ENCODE measurements at places on chromosomes 3 and 15. TPM values are rescaled to one million over a fixed set of nuclear protein-coding genes. Genes with fewer than 3 reads are reported as not detected.

TAGLN3 gene
- 2.3 TPM for polyA plus RNA-seq

UCN2 gene
- 0.37 TPM for polyA plus RNA-seq

GRCh38 chr3:14429237-14429636 lies 26.8 kb downstream of the SLC6A6 start:
- DNase-seq, result no peak

DNA sequence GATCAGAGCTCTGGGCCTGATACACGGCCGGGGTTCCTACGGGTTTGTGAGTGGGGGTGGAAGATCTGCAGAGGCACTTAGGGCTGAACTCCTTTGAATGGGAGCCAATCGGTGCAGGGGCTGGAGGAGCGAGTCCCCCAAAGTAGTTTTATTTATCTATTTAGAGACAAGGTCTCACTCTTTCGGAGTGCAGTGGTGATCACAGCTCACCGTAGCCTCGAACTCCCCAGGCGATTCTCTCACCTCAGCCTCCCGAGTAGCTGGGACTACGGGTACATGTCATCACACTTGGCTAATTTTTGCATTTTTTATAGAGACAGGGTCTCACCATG lies 1.6 kb upstream of the CELSR3 start:
- no peak for DNase-seq

CTDSPL gene
- polyA plus RNA-seq, result 102 TPM

DNA sequence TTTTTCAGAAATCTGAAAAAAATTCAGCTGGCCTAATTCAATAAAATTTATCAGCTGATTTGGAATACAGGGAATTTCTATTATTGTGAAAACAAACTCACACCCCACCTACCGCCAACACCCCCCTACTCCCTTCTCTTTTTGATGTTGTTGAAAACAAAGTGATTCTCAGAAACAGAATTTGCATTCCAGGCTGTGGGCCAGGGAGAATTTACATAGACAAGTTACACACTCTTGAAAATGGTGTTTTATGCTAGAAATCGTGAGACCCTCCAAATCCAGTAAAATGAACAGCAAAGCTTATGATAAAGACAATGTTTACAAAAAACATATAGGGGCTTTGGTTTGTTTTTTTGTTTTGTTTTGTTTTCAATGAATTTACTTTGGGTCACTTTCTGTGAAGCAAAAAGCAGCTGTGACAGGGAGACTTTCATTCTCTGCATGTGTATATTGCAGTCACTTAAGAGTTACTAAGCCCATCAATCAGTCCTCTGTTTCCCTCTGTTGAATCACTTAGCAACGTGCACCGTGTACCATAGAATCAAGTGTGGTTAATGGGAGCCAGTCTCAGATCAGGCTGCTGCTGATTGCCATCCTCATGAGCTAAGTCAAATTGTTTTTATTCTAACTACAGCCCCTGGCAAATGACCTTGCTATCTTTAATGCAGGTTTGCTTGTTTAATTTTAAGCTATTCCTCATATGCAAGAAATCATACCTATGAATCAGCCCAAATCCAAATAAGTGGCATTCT lies 159.8 kb downstream of the ALCAM start:
- no peak for DNase-seq

GRCh38 chr3:110895054-110895453 lies 176.6 kb upstream of the NECTIN3 start:
- no peak for DNase-seq

- no peak for DNase-seq
Measured at GRCh38 chr15:27249760-27250109, 278.8 kb downstream of the GABRG3 start.

GRCh38 chr15:80895965-80896364 lies 93.7 kb downstream of the MESD start:
- DNase-seq, result no peak

ITGB5 gene
- polyA plus RNA-seq, result 85.0 TPM

DNA sequence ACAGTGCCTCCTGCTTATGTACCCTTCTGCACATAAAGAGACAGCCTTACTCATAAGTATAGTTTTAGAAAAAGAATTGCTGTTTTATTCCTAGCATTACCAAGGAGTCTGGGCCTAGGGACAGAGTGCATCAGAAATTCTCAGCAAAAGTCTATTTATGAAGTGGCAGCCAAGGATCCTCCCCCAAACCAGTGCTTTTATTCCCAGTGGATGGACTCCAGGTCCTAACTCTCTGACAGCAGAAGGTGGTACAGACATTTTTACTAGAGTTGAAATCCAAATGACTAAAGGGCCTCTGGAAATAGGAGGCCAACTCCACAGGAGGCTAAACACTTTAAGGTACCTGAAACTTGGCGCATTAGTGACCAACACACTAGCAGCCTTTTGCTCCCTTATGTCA lies 407.2 kb upstream of the TPRG1 start:
- no peak for DNase-seq

GRCh38 chr3:184380627-184381260 lies 890 bp downstream of the CHRD start:
- DNase-seq, result no peak

GRCh38 chr15:80503319-80503952 lies 99.3 kb downstream of the ARNT2 start:
- DNase-seq, result peak; percentile 40

ADAMTS7 gene
- 21.4 TPM for polyA plus RNA-seq

SYNPR gene
- not detected for polyA plus RNA-seq

- no peak for DNase-seq
Measured at GRCh38 chr3:88467191-88467590, 317.4 kb downstream of the C3orf38 start.

DNA sequence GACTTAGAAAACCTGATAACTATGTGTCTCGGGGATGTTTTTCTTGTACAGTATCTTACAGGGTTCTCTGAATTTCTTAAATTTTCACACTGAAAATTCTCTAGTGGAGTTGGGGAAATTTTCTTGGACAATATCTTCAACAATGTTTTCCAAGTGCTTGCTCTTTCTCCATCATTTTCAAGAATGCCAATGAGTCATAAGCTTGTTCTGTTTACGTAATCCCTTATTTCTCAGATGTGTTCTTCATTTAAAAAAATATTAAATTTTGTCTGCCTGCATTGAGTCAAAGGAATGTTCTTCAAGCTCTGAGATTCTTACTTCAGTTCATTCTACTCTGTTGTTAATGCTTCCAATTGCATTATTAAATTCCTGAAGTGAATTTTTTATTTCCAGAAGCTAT lies 21.9 kb upstream of the PLSCR2 start:
- no peak for DNase-seq

DNA sequence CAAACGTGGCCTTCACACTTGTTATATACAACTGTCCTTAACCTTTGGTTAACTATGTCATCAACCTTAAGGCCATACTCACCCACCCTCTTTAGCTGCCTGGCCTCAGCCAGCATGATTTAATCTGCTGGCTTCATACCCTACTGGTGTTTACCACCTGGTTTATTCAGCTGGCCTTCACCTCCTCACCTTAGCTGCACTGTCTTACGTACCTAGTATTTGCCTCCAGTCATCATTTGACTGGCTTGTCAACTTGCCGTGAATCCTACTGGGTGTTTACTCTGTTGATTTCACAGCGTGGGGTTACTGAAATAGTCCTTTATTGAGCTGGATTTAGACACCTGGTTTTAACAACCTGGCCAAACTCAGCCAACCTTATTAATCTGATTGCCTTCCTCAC lies 102.8 kb downstream of the IL12A start:
- no peak for DNase-seq

- DNase-seq, result no peak
Measured at GRCh38 chr3:111418391-111418790, 123.6 kb upstream of the CD96 start.

PLCB2 gene
- polyA plus RNA-seq, result 10.8 TPM

GRCh38 chr3:106183762-106184391 lies 315.1 kb upstream of the CBLB start:
- no peak for DNase-seq

DNA sequence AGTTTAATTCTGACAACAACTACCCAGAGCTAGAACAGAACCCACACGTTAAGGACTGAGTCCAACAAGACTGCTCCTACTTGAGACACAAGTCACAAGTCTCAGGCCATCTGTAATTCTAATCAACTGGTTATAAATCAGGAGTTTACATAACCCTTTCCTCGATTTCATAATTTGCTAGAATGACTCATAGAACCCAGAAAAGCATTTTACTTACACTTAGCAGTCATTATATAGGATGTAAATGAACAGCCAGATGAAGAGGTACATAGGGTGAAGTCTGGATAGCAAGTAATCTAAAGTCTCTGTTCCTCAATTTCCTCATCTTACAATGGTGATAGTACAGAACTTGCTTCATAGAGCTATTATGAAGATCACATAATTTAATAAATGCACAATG lies 1018.2 kb downstream of the DIPK2A start:
- no peak for DNase-seq

VEPH1 gene
- polyA plus RNA-seq, result 56.0 TPM

DNA sequence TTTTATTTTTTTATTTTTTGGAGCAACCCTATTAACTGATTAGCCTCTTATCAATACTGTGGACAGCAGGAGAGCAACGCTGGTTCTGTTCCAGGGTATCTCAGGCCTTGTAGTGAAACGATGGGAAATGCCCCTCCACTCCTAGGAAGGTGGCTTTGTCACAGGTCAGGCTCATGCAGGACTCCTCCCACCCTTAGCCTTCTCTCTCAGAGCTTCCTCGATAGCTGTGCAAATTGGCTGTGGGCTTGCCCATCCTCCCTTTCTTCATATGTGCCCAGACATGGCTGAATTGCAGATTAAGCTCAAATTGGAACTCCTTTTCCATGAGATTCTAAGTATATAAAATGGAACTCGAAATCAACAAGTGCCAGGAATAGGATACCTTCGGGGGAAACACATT lies 38.5 kb downstream of the TMEM41A start:
- DNase-seq, result no peak

C3orf49 gene
- 1.00 TPM for polyA plus RNA-seq

- DNase-seq, result no peak
Measured at GRCh38 chr3:143016321-143016972, 15.1 kb downstream of the U2SURP start.

CD276 gene
- polyA plus RNA-seq, result 152 TPM

DNA sequence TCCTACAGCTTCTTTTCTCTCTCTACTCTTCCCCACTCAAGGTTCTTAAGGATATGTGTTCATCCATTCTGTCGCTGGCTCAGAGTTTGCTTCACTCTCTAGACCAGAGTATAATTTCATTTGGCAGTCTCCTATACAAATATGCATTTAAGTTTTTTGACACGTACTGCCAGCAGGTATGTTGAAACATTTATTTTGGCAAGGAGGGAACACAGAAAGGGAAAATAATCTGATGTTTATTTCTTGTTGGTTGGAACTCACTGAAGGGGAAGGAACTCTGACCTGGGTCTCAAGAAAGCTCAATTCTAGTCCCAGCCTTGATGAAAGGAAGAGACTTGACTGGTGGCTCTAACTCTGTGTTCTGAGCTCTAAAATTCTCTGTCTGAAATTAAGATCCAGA lies 21.6 kb downstream of the FANCD2 start:
- no peak for DNase-seq

MRAS gene
- polyA plus RNA-seq, result 29.7 TPM

- DNase-seq, result no peak
Measured at GRCh38 chr3:10142707-10143560, 1.4 kb downstream of the VHL start.

CPN2 gene
- 0.80 TPM for polyA plus RNA-seq

DNA sequence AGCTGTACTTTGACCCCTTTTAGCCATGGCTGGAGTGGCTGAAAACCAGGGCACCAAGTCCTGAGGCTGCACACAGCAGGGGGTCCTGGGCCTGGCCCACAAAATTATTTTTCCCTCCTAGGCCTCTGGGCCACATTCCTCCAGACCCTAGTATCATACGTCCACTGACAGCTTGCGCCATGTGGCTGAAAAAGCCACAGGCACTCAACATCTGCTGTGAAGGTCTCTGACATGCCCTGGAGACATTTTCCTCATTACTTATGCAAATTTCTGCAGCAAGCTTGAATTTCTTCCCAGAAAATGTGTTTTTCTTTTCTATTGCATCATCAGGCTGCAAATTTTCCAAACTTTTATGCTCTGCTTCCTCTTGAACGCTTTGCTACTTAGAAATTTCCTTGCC lies 239.0 kb downstream of the SQOR start:
- DNase-seq, result no peak

- no peak for DNase-seq
Measured at GRCh38 chr3:42988097-42988496, 9.0 kb downstream of the GASK1A start.

CEP63 gene
- polyA plus RNA-seq, result 44.4 TPM

- DNase-seq, result no peak
Measured at GRCh38 chr3:49906073-49906743, 2.5 kb upstream of the MST1R start.

GHSR gene
- polyA plus RNA-seq, result not detected

DNA sequence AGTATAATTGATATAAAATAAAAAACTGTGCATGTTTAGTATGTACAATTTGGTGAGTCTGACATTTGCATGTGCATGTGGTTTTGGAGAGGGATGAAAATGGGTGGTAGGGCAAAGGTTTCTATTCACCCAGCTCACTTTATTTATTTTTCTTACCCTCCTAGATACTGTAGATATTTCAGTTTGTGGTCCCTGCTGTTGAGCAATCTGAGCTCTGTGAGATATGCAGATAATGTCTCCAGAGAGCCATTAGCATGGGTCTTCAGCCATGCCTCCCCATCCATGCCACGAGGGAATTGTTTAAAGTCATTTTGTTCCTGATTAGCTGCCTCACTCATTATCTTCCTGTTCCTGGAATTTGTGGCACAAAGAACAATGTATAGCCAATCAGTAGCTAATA lies 44.4 kb upstream of the B3GALNT1 start:
- DNase-seq, result no peak

GRCh38 chr15:89851673-89852341 lies 37.2 kb upstream of the ANPEP start:
- no peak for DNase-seq

- DNase-seq, result no peak
Measured at GRCh38 chr3:62911526-62911925, 36.3 kb upstream of the CADPS start.

RASL12 gene
- polyA plus RNA-seq, result 6.1 TPM

RTP4 gene
- polyA plus RNA-seq, result 0.70 TPM

ADCY5 gene
- 10.6 TPM for polyA plus RNA-seq

- no peak for DNase-seq
Measured at GRCh38 chr3:165783383-165783782, 53.8 kb downstream of the BCHE start.

GRCh38 chr3:140180603-140181002 lies 245.6 kb downstream of the CLSTN2 start:
- DNase-seq, result no peak

GRCh38 chr15:41812820-41813375 lies 15.0 kb upstream of the JMJD7 start:
- DNase-seq, result no peak

GRCh38 chr15:38750786-38751185 lies 186.2 kb upstream of the RASGRP1 start:
- DNase-seq, result no peak

DNA sequence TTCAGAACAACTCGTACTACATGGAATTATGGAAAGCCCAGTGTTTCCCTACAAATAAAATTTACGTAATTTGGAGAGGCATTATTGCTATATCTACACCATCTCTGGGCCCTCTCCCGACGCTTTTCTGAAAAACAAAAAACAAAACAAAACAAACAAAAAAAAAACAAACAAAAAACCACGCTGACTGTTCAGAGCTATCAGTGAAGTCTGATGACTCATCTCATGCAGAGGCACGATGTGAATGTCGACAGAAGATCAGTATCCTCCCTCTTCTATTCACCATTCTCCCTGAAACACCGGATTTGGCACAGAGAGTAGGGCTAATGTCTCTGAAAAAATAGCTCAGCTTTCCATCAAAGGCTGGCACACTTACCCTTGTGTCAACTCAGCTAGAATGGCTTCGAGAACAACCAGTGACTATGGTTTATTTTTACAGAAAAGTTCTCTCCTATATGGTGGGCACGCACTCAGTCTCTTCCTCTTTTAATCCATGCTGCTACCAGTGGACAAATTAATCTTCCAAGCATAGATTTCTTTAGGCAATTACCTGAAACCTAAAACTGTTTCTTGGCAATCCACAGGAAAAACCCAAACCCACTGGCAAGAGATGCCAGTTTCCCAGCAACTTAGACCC lies 1.5 kb downstream of the CRBN start:
- no peak for DNase-seq
